ENCODE measurements at places on chromosomes 4 and X.

- no peak for DNase-seq
Observed at GRCh38 chrX:19708683-19709082, 178.7 kb downstream of the SH3KBP1 start.

DNA sequence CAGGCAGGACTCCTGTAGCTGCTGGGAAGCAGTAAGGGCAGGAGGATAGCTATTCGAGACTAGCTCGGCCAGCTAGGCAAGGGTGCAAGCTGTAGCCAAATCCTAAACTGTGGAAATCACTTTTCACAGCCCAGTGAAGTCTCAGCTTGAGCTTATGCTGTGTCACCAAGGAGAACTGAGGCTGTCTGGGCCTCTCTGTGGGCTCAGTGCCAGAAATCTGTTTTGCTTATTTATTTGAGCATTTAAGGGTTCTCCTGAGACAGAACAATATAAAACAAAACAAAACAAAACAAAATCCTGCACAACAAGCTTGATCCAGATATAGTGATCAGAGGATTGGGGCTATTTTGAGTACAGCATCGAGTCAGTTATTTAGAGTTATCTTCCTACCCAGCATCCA lies 97.5 kb downstream of the FANCB start:
- no peak for DNase-seq

- no peak for DNase-seq
Observed at GRCh38 chr4:187209921-187210613, 486.4 kb upstream of the FAT1 start.

GRCh38 chrX:140229191-140229590 lies 263.9 kb upstream of the CXorf66 start:
- DNase-seq = no peak

DNA sequence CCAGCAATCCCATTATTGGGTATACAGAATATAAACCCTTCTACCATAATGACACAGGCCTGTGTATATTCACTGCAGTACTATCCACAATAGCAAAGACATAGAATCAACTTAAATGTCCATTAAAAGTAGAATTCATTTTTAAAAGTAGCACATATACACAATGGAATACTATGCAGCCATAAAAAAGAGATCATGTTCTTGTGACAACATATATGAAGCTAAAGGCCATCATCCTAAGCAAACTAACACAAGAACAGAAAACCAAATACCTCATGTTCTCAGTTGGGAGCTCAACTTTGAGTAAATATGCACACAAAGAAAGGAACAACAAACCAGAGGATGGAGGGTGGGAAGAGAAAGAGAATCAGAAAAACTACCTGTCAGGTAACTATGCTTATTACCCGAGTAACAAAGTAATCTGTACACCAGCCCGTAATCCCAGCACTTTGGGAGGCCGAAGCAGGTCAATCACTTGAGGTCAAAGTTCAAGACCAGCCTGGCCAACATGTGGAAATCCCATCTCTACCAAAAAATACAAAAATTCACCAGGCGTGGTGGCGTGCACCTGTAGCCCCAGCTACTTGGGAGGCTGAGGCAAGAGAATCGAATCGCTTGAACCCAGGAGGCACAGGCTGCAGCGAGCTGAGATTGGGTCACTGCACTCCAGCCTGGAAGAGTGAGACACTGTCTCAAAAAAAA lies 22.8 kb downstream of the DHX15 start:
- no peak for DNase-seq

- DNase-seq = no peak
Observed at GRCh38 chr4:168710353-168710946, 213.6 kb downstream of the PALLD start.

DNA sequence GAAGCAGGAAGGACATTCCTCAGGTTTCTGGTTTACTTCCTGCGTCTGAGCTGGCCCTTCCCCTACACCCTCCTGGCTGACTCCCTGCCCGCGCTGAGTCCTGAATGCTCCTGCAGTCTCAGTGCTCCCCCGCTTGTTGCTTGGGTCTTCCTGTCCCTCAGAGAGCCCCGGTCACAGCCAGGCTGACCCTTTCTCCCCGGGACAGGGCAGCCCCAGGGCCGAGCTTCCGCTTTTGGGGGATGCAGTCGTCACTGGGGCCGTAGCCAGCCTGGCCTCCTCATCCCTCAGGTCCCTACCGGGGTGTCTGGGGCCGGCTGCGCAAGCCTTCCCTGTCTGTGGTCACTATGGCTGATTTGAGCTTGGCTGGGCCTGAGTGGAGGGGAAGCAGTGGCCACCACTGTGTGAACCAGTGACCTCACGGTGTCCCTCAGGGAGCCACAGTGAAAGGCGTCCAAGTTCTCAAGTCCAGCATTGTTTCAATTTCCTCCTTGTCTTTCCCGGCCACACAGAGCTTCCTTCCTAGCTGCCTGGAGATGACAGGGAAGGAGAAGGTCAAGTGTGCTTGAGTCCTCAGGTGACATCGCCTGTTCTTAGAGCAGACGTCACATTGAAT lies 34.1 kb upstream of the ASMTL start:
- DNase-seq = no peak

- no peak for DNase-seq
Observed at GRCh38 chr4:21248331-21248730, 548.1 kb downstream of the PACRGL start.

- no peak for DNase-seq
Observed at GRCh38 chr4:155164718-155165117, 43.7 kb upstream of the NPY2R start.

GRCh38 chr4:84966382-84967242 lies at the start of gene WDFY3:
Gene WDFY3, minus strand, starts transcription at chr4:84966690. Its CDS starts 106,099 bp downstream, at chr4:84860591.
- DNase-seq = peak; percentile 79

GRCh38 chr4:151652841-151653547 lies 107.8 kb downstream of the GATB start:
- no peak for DNase-seq

- no peak for DNase-seq
Observed at GRCh38 chr4:181982856-181983255, 260.3 kb upstream of the TENM3 start.

DNA sequence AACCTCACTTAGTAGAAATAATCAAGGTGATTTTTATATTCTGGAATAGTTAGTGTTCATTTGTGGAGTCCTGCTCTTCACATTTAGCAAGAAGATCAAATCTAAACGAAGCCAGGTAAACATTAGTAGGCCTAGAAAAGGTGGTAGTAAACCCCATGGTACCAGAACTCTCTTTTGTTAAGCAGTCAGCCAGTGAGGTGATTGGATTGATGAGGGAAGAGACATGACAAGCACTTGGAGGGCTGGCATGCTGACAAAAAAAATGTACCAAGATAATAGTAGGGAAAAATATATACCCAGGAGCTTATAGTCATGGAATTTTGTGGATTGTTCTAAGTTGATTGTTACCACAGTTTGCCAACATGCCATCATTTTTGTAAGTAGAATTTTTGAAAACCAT lies 163.8 kb downstream of the BANK1 start:
- no peak for DNase-seq

GRCh38 chr4:76680952-76681351 lies 217.0 kb downstream of the SOWAHB start:
- DNase-seq = no peak

GRCh38 chrX:43467608-43468234 lies 188.4 kb upstream of the MAOA start:
- no peak for DNase-seq

DNA sequence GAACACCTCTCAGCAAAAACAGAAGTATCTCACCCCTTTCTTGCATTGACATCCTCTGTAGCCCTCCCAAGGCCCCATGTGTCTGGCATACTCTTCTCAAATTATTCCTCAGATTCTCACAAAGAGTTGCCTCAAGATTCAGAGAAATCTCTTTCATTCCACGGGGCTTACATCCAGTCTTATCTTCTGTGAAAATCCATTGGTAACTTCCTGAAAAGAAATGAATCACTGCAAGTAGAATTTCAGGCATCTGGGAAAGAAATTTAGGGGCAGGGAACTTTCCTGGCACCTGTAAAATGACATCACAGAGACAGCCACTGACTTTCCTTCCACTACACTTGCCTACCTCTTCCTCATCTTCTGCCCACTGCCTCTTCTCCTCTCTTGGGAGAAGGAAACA lies 182.5 kb upstream of the ARHGEF9 start:
- DNase-seq = no peak

- no peak for DNase-seq
Observed at GRCh38 chr4:6093671-6094070, 75.4 kb upstream of the C4orf50 start.

DNA sequence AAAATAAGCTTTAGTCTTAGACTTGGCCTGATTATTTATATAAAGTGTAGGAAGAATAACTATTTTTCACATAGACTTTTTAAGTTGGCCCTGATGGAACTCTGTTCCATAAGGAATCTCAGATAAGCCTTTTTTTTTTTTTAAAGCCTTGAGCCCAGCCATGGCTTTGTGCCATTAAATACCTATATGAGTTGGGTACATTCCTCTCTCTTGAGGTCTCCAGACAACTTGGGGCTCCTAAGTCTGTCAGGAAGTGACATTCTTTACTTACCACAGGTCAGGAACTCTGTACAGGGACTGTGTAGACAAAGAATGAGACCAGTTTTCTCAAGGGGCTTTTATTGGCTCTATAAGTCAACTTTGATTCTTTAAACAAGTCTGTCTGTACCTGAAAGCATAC lies 27.1 kb upstream of the IGFBP7 start:
- DNase-seq = no peak

DNA sequence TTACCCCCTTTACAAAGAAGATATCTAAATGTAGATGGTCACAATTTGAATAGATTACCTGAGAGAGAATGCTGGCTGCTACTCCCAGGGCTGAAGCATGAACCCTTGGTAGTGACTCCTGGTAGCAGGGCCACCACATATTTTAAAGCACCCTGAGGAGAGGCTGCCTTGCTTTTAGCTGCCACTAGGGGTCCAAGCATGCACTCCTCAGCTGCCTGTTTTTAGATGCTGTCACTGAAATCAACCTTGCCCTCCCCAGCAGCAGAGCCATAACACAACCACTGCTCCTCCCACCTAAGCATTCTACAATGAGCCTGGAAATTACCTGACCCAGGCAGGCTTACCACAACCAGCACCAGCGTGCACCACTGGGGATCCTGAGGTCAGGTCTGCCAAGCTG lies 850.9 kb downstream of the FAM133A start:
- DNase-seq = no peak

GRCh38 chr4:36712013-36712412 lies 430.6 kb downstream of the DTHD1 start:
- no peak for DNase-seq

DNA sequence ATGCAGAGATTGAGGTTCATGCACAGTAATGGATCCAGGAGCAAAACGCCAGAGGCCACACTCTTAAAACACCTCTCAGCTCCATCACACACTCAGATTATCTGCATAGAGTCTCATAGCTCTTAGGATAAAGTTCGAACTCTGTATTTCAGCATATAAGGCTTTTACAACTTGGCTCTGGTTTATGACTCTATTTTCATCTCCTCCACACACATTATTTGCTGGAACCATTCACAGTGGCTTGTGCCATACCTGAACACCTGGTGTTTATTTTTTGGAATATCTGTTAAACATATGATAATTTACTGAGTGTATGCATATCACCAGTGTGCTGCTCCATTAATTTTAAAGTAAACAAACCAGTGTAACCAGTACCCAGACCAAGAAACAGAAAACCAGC lies 27.2 kb downstream of the RASL11B start:
- DNase-seq = no peak

DNA sequence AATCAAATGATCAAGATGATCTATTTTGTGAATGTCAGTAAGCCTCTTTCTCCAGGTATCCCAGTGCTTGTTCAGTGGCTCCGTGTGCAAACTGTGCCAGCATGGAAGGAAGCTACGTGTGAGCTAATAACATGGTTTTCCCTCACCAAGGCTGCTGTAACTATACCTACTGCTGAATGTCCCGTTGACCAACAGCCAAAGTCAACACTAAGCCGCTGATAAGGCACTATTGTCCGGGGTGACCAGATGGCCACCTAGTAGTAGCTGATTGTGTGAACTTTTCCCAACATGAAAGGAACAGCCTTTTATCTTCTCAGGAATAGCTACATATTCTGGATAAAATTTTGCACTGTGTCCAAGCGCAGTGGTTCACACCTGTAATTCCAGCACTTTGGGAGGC lies 58.0 kb upstream of the ABCG2 start:
- no peak for DNase-seq

DNA sequence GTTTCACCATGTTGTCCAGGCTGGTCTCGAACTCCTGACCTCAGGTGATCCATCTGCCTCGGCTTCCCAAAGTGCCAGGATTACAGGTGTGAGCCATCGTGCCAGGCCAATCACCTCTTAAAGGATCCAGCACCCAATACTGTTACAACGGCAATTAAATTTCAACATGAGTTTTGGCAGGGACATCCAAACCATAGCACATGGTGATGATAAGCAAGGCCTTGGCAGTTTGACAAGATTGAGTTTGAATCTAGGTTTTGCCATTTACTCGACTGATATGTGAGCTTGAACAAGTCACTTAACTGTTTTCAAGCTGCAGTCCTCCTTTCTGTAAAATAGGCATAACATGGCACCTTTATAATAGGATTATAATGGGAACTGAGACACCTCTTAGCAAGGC lies 84.1 kb downstream of the GPR82 start:
- no peak for DNase-seq

DNA sequence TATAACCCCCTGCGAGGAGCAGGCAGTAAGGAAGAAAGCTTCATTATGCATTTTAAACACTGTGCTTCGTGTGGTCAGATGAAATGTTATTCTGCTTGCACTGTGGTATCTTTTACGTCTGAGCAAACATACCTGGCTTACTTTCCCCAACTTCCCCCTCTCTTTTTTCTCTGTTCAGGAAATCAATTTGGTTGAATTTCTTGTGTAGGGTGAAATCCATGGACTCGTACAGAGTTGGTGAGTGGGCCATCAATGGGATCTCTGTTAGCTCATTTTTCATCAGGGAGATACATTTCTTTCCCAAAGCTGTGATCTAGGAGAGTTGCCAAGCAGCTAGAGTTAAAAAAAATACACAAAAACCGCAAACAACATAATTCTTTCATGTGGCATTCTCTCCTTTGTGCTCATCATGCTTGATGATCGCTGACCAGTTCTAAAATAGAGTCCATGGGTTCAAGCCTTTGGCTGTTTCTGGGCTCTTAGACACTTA lies 98.5 kb downstream of the FRAS1 start:
- DNase-seq = no peak

- DNase-seq = no peak
Observed at GRCh38 chr4:84639145-84639544, 56.2 kb downstream of the CDS1 start.

DNA sequence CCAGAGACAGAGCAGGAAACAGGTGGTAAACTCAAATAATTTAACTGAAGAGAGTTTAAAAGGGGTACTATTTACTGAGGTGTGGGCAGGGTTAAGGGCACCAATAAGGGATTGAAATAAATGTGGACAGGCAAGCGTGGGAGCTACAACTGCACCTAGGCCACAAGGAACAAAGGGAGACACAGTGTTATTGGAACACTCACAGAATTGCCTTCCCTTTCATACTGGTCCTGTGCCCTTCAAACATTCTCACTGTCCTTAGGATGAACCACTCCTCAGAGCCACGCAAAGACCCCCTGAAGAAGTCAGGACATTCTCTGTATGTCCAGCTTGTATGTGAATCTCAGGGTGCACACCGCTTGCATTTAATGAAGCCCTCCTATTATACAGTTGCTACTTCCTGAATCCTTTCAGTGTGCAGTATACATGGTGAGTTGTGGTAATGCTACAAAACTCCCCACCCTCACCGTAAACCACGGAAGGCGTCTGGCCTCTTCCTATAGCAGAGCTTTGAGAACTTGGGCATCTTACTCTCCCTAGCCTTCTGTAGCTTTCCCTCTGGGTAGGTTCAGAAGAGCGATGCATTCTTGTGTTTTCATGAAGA lies 9.6 kb upstream of the MRPL1 start:
- DNase-seq = no peak

- no peak for DNase-seq
Observed at GRCh38 chrX:111124418-111124817, 28.4 kb downstream of the PAK3 start.

Data from occipital lobe (tissue), 3 donors.